HCEC 1CT (cell line): ENCODE measurements at places on chromosomes 6 and 20.

DNA sequence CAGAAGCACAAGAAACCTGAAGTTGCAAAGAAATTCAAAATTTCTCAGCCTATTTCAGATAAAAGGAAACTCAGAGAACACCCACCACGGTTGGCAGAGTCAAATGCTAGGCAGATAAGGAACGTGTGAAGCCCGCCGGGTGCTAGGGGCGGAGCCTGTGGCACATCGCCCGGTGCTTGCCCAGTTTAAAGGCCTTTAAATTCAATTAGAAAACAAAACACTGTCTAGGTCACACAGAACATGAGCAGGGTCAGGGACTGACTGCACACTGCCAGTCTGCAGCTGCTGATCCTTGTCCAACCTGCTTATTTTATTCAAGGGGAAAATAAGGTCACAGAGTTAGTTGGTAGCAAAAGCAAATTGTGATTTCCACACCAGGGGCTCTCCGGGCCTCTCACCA, 75.8 kb downstream of the PSMG4 start:
- DNase-seq = no peak

DNA sequence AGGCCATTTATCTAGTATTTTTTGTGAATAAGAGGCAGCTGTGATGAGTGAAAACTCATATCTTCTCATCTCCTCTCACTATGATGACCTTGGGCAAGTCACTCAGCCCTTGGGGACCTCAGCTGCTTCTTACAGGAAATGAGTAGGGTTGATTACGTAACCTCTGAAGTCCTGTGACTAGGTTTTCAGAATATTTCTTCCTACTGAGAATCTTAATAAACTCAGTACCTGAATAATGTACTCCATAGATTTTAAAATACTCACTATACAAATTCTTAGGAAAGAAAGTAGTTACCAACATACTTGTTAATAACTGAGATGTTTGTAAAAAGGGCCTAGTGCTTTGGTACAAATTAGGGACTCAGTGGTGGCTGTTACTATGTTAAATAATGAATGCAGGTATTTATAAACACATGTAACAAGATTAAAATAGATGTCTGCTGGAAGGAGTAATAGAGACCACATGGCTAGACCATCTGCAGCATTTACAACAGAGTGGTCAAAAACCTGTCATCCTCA, 60.9 kb downstream of the RPRD1B start:
- peak; percentile 90 for DNase-seq

- DNase-seq = peak; percentile 15
These were observed 328.4 kb upstream of the SOX4 start for GRCh38 chr6:21265034-21265729.

GRCh38 chr20:50522053-50522674, 12.0 kb downstream of the PTPN1 start:
- DNase-seq = no peak

- no peak for DNase-seq
These were observed 1368.4 kb downstream of the GRIK2 start for GRCh38 chr6:102761872-102762271.

GRCh38 chr6:90098001-90098531, 198.6 kb downstream of the BACH2 start:
- DNase-seq = peak; percentile 74
